Fibroblast of skin of scalp (primary cell): ENCODE measurements at places on chromosomes 12 and 14.
A peak's percentile ranks its signal among the peaks of the same experiment; 100 is the strongest.

- no peak for DNase-seq
Measured at GRCh38 chr12:30989754-30990153, 63.2 kb downstream of the TSPAN11 start.

DNA sequence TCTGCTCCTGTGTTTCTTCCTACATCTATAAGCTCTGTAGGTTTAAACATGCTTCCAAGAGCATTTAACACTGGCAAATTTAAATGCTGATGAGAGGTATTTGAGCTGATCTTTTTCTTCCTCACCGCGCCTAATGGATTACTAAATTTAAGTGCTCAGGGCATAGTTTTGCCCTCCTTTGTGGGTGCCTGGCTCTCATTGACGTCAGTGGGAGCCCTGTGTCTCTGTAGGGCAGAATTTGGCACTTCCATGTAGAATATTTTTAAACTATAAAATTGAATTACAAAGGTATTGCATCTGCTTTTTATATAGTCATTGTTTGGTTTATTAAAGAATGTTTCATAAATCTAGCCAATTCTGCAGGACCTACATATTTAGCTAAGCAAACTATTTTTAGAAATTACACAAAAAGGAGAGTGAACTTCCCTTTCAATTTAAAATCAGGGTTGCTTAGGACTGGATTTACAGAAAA is 444.8 kb downstream of the AEBP2 start:
- peak; percentile 61 for DNase-seq

- no peak for DNase-seq
Measured at GRCh38 chr12:95593266-95593871, 42.1 kb upstream of the USP44 start.

DNA sequence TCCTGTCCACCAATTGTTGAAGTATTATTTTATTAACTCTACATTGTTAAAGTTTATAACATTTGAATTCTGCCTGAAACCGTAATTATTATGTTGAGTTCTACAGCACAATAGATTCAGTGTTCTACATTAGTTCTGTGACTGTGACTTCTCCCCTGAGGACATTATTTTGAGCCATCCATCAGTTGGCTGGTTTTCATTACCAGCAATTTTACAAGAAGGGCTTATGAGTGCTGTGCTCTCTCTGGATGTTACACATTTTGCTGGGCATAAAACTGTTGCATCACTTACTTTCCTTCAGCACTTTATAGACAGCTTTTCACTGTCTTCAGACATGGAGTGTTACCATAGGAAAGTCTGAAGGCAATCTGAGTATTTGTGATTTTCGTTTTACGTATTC is 118.2 kb upstream of the KITLG start:
- no peak for DNase-seq

GRCh38 chr12:83172866-83173649 is 486.4 kb downstream of the TMTC2 start:
- peak; percentile 9 for DNase-seq

- peak; percentile 99 for DNase-seq
Measured at GRCh38 chr12:124655698-124656516, 88.5 kb upstream of the NCOR2 start.

DNA sequence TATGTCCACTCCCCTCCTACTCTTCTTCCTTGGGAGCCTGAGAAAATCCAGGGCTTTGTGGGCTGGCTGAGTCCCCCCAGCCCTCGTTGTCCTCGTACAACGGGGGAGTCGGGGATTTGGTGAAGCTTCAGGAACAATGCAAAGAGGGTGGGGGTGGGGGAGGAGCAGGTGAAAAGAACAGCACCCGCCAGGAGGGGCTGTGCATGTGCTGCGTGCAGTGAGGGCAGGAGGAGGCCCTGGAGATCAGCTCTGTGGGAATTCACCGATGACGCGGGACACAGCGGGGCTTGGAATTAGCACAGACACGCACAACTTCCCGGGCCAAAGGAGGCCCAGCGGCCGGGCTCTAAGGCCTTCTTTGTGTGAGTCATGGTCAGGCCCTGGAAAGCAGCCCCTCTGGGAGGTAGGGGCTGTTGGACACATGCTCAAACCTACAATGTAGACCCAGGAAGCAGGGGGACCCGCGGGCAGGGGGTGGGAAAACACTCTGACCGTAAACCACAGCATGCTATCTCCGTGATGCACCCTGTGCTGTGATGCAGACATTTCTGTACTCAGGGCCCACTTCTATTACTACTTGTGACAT is 32.8 kb downstream of the RBM19 start:
- peak; percentile 79 for DNase-seq

DNA sequence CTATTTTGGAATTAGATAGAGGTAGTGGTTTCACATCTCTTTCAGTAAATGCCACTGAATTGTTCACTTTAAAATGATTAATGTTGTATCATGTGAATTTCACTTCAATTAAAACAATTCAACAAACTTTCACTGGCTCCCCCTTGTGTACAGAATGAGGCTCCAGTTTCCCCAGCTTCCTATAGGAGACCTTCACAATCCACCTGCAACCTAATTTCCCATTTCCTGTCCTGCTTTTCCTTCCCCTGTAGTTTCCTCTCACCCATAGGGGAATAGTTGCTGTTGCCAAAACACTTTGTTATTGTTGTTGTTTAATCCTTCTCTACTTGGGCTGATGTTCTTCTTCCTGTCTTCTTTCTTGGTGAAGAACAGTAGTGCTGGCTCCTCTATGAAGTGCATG is 59.8 kb downstream of the NPAS3 start:
- peak; percentile 29 for DNase-seq

- no peak for DNase-seq
Measured at GRCh38 chr14:102548616-102549240, 39.2 kb upstream of the ANKRD9 start.

DNA sequence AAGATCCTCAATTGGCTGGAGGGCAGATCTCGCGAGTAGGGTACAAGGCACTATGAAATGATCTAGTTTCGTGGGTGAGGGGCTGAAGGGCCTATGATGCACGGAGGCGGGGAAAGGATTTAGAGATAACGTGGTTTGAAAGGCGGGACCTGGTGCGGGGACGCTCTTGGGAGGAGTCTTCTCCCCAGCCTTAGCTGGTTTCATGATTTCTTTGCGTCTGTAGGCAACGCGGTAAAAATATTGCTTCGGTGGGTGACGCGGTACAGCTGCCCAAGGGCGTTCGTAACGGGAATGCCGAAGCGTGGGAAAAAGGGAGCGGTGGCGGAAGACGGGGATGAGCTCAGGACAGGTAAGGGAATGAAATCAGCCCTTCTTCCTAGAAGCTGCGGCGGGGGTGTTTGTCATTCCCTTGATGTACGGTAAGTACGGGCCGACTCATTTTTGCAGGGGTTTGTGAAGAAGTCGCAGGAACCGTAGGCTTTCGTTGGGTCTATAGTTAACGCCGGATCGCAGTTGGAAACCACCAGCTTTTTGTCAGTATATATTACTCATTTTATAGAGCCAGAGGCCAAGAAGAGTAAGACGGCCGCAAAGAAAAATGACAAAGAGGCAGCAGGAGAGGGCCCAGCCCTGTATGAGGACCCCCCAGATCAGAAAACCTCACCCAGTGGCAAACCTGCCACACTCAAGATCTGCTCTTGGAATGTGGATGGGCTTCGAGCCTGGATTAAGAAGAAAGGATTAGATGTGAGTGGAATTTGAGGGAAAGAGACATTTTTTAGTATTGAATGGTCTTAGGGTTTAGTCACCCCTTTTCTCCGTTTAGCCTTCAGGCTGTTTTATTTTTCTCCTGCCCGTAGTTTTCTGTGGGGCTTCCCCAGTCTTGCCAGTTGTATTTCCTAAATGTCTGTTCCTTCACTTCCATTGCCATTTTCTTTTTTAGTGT is 602 bp downstream of the APEX1 start:
- DNase-seq: peak; percentile 17

DNA sequence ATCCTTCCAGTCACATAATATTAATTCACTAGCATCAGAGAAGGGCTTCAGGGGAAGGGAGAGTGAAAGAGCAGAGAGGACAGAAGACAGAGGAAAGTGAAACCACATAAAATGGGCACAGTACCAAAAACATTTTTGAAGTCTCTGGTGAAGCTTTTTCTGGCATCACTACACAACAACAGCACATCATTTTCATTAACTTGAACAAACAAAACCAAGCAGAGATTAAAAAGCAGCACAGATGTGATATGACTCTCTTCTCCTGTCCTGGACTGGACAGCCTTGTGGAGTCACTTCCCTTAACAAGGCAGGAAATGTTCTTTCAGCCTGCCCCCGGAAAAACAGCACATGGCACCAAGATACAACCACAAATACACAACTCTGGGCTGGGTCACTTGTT is 112.0 kb downstream of the TSPAN8 start:
- peak; percentile 86 for DNase-seq

GRCh38 chr12:51809193-51809592 is 39.3 kb downstream of the FIGNL2 start:
- DNase-seq: no peak

GRCh38 chr12:121968876-121969275 is 50.5 kb downstream of the CFAP251 start:
- no peak for DNase-seq

- DNase-seq: no peak
Measured at GRCh38 chr12:95408201-95408600, 65.8 kb upstream of the METAP2 start.

GRCh38 chr14:59268011-59268410 is 79.5 kb downstream of the DAAM1 start:
- peak; percentile 64 for DNase-seq

GRCh38 chr12:132411457-132411856 is 78.5 kb upstream of the FBRSL1 start:
- DNase-seq: no peak

DNA sequence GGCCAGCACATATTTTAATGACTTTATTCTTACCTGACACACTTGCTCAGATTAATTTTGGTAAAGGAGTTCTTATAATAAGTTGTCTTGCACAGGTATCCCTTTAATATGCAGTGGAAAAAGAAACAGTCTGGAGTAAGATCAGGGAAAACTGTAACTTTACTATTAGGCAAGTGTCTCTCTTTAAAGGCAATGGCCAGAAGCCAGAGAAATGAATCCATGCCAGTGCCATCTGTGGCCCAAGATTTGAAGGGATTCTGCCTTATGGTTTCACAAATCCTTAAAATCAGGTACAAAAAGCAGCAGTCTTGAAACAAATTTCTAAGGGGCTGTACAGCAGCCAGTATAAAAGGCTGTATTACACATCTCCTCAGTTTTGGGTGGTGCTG is 22.4 kb downstream of the NFYB start:
- DNase-seq: no peak

DNA sequence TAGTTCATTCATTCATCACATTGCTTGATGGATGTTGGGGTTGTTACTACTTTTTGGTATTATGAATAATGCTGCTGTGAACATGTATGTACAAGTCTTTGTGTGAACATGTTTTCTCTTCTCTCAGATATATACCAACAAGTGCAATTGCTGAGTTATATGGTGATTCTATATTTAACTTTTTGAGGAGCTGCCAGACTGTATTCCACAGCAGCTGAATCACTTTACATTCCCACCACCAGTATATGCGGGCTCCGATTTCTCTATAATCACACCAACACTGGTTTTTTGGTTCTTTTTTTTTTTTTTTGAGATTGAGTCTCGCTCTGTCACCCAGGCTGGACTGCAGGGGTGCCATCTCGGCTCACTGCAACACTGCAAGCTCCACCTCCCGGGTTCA is 22.2 kb upstream of the PLEKHG6 start:
- peak; percentile 88 for DNase-seq

- peak; percentile 28 for DNase-seq
Measured at GRCh38 chr12:70427611-70428010, 61.5 kb downstream of the KCNMB4 start.

DNA sequence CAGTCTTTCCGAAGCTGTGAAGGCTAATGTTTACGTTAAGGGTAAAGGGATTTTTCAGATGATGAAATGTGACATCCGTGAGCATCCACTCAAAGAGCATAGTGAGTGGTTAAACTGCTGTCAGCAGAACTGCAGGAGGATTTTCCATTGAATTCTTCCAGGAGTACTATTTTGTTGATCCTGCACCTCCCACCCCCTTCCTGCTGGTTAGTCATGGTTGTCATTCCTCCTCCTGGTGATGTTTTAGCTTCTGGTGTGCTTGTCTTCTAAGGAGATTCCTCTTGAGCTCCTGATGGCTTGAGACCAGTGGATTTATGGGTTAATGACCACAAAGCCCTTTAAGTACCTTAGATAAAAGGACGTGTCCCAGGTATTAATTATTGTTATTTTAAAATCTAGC is 2.4 kb upstream of the GPRC5D start:
- peak; percentile 48 for DNase-seq

DNA sequence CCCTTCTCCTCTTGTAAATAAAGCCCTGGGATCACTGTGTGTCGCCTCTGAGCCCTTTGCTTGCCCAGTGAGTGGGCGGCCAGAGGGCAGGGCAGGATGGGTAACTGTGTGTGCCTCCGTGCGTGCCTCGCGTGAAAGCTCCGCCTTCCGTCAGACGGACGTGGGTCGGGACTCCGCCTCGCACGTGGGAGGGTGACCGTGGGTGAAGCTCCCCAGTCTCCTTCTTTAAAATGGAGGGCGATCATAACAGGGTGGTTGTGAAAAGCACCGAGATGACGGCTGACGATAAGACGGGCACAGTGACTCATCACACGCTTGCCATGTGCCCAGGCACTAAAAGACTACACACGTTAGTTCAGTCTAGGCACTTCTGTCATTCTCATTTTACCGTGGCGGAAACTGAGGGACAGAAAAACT is 9.2 kb downstream of the PHB2 start:
- DNase-seq: no peak
